ENCODE measurements at places on chromosomes 1 and 21.

- no peak for DNase-seq
These were observed 34.4 kb upstream of the COP1 start for GRCh38 chr1:176241385-176242015.

DNA sequence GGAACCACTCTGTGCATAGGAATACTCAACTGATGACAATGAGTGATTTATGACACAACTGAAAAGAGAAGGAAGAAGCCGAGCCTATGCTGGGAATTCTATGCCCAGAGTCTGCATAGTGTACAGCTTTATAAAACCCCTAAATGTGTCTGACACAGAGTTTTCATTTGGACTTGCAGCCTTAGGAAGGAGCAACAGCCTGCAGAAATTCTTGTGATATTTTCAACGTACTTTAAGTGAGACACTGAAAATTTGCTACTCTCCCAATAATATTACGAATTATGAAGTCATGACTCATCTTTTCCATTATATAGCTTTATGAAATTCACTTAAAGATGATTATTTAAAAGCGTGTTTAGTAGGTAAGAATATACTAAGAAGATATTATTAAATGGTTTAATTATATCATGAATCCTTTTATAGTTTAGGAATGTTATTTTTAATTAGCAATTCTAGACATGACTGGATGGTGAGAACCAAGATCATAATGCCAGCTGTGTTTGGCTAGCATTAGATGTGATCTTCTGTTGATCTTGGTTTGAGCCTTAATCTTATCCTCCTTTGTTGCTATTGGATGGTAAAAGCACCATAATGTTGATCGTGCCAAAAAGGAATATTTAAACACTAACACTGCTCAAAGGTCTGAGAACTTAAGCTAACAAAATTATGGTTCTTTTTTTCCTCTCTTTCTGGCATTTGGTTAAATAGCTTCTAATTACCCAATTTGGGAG lies 785.1 kb upstream of the ADGRL4 start:
- DNase-seq = no peak

DNA sequence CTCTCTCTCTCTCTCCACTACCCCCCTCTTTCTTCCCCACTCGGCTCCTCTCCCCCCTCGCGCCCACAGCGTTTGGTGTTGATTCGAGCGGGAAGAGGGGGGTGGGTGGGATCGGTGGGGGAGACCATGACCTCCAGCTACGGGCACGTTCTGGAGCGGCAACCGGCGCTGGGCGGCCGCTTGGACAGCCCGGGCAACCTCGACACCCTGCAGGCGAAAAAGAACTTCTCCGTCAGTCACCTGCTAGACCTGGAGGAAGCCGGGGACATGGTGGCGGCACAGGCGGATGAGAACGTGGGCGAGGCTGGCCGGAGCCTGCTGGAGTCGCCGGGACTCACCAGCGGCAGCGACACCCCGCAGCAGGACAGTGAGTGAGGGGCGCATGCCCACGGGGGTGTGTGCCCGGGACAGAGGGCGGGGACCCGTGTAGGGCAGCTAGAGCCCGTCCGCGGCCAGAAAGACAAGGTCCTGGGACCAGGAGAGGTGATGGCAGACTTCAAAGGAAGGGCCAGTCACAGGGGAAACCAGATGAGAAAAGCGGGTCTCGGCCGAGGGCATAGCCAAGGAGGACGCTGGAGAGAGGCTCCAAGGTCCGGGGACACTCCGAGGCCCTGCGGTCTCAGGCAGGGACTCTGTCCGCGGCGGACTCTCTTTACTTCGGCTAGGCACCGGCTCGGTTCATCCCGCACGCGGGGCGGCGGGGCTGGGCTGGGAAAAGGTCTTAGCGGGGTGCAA lies at the start of gene PRRX1:
PRRX1 (plus strand) TSS at position 39 of the 735 bp plus-strand sequence; CDS start at position 127, 88 bp downstream.
- no peak for DNase-seq

DNA sequence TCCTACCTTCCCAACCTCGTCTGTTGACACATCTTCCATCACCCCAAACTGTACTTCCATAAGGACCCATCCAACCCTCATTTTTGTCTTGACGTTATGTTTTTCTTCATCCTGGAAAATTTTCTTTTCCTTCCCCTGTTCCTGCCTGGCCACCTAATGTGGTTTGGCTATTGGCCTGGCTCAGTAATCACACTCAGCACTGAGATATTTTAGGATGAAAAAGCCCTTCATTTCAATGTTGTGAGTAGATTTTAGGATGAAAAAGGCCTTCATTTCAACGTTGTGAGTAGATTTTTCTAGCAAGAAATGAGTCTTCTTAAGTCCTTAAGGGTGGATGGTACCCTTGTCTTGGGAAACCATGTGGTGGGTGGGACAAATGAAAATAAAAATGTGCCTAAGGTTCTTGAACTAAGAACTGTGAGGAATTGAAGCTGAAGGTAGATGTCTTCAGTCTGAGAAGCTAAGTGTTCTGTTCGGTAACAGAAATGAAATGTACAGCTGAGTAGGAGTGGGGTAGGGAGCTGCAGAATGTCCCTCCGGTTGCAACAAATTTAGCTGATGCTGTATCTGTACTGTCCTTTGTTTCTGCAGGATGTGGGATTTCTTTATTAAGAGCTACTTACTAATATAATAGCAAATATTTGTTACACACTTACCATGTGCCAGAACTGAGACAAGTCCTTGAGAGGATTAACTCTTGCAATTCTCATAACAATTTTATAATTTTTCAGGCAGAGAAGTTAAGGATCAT lies 36.1 kb downstream of the DNTTIP2 start:
- DNase-seq = no peak

GRCh38 chr1:76294482-76295194 lies 220.1 kb downstream of the ST6GALNAC3 start:
- DNase-seq = no peak

DNA sequence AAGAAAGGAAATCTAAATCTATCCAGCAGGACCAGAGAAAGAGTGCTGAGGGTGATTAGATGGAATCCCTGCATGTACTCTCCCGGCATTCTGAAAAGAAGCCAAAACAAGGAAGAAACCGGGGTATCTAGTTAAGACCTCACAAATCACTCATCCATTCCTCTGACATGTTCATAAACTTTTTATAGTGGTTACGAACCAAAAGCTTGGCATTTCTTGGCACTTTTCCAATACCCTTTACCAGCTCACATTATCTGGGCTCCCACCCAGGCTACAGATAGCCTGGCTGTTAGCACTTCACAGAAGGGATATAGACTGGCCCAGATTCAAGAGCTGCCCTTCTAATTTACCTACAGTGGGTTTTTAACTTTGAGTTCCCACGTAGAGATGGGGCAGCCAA lies 1.8 kb upstream of the C1orf74 start:
- DNase-seq = no peak

DNA sequence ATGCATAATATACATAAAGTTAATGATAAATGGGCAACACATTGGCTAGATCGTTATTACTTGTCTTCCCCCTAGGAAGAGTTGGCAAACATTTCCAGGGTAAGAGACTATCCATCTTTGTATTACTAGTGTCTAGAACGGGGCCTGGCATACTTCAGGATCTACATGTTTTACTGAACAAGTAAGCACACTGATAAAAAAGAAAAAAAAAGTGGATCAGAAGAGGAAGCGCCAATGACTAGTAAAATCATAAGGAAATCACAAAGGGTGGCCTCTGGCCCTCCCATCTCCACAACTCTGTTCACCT lies 482 bp downstream of the TM2D1 start:
- DNase-seq = no peak

GRCh38 chr1:17682400-17682799 lies 72.7 kb upstream of the ACTL8 start:
- no peak for DNase-seq

DNA sequence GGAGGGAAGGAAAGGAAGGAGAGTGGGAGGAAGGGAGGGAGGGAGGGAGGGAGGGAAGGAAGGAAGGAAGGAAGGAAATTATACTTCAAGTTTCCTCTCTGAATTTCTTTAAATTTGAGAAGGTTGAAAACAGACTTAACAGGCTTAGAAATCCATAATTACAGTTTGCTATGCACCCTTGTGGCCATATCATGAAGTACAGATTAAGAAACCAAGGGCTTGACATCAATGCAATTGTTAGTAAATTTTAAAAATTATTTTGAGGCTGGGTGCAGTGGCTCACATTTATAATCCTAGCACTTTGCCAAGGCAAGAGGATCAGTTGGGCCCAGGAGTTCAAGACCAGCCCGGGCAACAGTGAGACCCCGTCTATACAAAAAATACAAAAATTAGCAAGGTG lies 14.4 kb downstream of the ANP32E start:
- no peak for DNase-seq

GRCh38 chr21:46059195-46059594 lies 38.7 kb upstream of the COL6A2 start:
- DNase-seq = no peak

DNA sequence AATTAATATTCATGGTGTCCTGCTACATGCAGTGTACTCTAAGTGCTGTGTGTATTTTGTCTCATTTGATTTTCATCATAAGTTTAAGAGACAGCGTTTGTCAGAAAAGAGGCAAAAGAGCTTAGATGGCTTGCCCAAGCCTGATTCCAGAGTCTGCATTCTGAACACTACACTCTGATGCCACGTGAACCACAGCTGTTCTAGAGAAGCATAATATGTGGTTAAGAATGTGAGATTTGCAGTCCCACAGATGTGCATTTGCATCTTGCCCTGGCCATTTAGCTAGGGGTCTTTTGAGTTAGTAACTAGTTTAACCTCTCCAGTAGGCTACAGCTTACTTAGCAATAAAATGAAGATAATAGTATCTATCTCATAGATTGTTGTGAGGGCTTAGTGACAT lies 9.2 kb upstream of the GADD45A start:
- DNase-seq = no peak

DNA sequence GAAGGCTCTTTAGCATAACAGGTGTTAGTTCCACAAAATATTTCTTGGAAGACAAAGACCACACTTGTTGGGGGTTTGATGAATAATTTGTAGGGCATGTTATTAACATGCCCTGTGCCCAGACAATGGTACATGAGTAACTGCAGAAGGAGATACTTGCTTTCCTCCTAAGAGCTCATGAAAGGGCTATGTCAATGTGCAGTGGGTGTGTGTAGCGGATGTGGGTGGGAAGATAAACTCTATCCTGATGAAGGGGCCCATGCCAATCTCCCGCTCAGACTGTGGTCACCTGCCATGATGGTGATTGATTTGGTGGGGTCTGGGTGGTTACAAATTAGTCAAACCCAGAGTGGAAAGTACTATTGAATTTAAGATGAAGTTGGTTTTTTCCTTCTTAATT lies 69.8 kb upstream of the DNAH14 start:
- DNase-seq = no peak

DNA sequence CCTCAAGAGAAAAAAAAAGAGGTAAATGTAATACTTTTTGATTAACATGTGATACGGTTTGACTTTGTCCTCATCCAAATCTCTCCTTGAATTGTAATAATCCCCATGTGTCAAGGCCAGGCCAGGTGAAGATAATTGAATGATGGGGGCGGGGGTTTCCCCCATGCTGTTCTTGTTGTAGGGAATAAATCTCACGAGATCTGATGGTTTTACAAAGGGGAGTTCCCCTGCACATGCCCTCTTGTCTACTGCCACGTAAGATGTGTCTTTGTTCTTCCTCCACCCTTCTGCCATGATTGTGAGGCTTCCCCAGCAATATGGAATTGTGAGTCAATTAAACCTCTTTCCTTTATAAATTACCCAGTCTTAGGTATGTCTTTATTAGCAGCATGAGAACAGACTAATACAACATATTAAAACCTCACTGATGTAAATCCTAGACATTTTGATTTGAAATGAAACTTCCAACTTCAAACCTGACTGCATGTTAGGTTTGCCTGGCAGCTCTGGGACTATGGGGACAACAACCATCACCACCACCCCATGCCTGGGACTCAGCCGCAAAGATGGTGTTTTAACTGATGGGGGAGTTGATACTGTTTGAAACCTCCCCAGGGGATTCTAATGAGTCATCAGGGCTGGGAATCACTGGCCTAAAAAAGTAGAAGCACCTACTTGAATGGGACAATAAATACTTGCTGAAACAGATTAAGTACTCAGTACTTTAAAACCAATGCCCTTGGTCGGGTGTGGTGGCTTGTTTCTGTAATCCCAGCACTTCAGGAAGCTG lies 32.8 kb upstream of the BACH1 start:
- DNase-seq = no peak

Measured in NCI-H774 (cell line).